ENCODE measurements at places on chromosomes 1 and 21.

DNA sequence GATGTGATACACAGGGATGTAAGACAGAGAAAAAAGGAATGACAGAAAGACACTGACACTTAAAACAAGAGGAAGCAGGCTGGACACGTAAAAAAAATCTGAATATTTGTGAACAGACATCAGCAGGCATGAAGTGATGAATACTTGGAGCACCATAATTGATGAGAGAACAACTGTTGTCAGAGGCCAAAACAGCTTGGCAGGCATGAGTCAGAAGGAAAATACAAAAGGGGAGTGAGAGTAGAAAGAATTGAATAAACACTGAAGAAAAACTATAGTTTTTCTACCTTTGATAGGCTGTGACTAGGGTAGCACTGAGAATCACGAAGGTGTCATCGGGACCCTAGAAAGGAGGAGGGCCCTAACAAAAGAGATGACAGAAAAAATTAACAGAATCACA lies 21.6 kb upstream of the GUCA2A start:
- no peak for DNase-seq

DNA sequence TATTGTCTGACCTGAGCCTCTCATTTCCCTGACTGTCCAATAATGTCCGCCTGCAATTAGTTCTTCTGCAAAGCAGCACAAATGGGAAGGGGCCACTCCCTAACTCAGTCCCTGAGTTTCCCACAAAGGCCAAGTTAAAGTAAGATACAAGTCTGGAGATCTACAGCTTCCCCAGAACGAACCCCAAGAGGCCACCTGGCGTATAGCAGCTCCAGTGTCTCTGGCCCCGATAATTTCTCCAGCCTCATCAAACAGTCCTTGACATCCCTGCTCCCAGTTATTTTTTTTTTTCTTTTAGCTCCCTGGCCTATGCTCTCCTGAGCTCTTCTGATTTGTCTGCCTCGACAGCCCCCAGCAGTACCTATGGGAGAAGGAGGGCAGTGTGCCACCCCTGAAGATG lies 8.1 kb upstream of the ACKR1 start:
- DNase-seq: no peak

DNA sequence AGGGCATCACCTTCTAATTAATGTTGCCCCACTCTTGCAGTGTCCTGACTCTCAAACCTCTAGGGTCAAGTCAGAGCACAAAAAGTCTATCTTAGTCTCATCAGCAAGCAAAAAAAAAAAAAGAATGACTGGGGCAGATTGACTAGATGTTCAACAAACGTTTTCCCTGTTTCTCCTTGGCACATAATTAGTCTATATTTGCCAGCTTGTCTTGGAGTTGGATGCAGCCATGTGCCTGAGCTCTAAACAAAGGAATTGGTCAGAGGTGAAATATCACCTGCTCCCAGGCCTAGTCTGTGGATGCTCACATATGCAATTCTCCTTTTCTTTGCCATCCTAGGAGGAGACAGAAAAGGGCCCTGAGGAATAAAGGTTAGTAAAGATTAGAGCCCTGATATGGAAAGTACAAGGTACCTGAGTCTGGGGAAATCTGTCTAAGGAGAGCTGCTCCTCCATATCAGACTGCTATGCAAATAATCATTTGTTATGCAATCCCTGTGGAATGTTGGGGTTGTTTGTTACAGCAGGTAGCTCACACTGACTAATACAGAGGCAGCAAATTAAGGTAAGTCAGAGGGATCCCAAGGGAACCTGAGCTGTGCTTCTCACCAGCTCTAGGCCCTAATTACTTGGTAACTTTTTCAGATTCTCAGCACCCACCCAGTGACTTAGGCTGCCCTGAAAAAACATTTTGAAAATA lies 130.8 kb downstream of the BRINP2 start:
- DNase-seq: no peak

GRCh38 chr1:61050541-61051442 lies 31.6 kb upstream of the NFIA start:
- no peak for DNase-seq

GRCh38 chr1:243493156-243494129 lies 237.6 kb downstream of the SDCCAG8 start:
- DNase-seq: no peak

DNA sequence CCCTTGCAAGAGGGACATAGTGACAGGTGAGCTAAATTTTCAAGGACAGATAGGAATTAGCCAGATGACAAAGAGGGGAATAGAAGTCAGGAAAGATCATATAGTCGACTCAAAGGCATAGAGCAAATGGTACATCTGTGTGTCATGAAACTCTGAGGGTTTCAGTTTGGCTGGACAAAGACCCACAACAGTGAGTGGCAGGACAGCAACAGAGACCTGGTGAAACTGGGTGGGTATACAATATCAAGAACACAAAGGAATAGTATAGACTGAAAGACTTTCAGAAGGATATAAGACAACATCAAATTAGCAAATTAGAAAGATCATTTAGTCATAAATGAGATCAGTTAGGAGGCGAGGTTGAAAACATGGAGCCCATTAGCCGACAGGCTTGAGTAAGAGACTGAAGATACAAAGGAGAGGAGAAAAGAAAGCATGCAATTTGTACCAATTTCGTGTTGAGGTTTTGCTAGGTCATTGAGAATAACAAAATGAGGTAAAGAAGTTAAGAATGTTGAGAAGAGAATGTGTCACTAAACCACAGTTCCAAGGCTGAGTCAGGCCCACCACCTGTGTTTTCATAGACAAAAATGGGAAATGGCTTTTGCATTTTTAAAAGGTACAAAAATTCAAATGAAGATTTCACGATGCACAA lies 213.8 kb downstream of the HHIPL2 start:
- no peak for DNase-seq

GRCh38 chr1:28091043-28091781 lies 2.8 kb upstream of the EYA3 start:
- peak; percentile 60 for DNase-seq

GRCh38 chr1:204692325-204692840 lies 6.8 kb upstream of the LRRN2 start:
- no peak for DNase-seq

- no peak for DNase-seq
Measured at GRCh38 chr1:8682573-8682972, 134.9 kb downstream of the RERE start.

DNA sequence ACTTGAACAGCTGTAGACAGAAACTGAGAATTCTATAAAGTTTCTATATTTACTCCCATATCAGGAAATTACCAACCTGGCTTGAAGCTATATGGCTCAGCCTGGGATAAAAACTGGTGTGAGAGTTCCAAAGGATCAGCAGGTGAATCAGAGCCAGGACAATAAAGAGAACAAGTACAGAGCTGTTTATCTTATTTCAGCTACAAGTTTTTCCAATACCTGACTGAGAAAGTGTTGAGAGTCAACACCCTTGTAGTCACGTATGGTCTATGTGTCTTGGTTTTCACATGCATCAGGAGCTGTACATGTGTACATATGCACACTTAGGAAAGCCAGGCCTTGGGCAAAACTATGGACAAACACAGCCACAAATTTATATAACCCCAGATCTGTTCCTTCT lies 40.7 kb upstream of the CXADR start:
- DNase-seq: no peak

- no peak for DNase-seq
Measured at GRCh38 chr1:231668826-231669225, 42.2 kb downstream of the DISC1 start.

DNA sequence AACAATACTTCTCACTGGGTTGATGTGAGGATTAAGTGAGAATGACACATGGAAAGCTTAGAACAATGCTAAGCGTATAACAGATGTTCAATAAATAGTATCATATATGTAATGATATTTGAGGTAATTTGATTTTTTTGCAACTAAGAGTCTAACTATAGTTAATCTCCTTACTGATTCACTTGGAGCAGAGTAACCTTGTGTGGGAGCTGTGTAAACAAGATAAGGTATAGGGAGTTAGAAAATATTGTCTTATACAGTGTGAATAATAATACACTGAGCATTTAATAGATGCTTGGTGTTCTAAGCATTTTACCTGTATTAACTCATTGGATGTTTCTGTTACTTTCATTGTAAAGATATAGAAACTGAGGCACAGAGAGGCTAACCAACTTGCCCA lies 15.9 kb downstream of the RALGPS2 start:
- no peak for DNase-seq

DNA sequence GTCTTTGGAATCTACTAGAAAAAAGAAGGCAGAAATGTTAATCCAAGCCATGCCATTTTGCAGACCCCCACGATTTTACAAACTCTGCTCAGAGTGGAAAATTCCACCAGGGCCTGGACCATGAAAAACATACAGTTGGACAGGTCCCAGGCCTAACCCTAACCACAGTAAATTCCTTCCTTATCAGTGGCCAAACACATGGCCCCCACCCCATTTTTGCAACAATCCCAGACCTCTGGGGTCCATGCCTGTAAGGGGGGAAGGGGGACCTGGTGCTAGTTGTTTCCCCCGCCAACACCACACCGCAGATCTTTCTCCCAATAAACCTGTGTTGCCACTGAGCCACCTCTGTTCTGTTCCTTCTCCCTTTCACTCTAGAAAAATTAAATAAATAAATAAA lies 1352.7 kb downstream of the AMY1C start:
- DNase-seq: no peak

GRCh38 chr1:37124501-37124900 lies 90.2 kb upstream of the GRIK3 start:
- no peak for DNase-seq

DNA sequence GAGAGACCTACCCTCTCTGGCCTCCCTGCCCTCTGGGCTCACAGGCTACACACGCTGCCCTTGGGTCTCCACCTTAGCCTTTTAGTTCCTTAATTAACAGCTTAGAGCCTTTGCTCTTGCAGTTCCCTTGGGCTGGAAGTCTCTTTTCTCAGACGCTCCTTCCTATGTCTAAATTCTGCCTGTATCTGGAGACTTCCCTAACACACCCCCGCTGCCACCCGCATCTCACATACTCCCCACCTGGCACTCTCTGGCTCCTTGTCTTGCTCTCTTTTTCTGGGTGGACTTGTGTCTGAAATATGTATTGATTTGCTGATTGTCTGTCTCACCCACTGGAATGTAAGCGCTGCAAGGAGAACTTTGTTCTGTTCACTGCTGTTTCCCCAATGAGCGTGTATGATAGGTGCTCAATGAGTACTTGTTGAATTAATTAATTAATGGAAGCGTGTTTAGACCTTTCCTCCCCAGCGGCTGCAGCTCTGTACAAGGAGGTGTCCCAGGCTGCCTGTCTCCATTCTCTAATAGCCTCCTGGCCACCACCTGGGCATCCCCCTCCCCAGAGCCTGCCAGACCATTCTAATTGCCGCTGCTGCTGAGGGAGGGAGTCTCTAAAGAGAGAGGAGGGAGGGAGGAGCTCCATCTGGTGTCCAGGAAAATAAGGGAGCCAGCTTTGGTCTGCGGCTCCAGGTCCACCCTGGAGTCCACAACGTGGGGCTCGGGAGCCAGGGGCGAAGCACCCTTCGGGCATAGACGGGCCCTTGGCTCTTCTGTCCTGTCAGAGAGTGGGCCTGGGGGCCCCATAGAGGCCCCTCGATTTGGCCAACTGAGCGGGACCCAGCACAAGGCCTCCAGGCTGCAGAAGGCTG lies 95.4 kb downstream of the RNF220 start:
- no peak for DNase-seq

DNA sequence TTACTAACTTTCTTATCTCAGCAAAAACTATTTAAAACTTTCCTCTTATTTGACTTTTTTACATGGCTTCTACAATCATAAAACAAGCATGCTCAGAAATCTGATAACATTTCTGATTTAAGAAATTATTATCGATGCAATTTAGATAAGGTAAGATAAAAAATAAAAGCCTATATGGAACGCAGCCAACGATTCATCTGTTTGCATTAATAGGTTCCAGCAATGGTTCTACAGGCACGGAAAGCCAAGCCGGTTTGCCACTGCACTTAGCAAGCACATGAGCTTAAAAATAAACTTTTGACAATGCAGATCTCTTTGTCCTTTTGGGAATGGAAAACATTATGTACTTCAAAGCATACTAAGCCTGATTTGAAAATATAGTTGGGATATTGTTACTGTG lies 77.5 kb upstream of the KCNK2 start:
- no peak for DNase-seq

DNA sequence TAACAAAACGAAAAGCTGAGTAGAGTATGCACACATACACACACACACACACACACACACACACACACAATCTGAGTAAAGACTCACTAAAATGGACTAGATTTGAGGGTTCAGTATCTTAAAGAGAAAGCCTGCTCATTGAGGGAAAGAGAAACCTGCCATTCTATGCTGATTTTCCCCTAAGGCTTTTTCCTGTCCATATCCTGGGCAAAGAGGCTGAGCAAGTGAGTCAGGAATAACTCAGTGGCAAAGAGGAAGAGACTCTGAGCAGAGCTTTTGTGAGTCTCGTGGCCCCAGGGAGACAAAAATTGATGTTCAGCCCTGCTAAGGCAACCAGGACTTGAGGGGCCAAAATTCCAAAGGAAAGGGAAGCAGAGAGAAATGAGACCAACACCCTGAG lies 37.3 kb upstream of the RUNX1 start:
- DNase-seq: no peak

- DNase-seq: no peak
Measured at GRCh38 chr1:70916034-70916427, 131.6 kb downstream of the PTGER3 start.

GRCh38 chr1:227940791-227941241 lies 6.9 kb downstream of the WNT9A start:
- DNase-seq: no peak

DNA sequence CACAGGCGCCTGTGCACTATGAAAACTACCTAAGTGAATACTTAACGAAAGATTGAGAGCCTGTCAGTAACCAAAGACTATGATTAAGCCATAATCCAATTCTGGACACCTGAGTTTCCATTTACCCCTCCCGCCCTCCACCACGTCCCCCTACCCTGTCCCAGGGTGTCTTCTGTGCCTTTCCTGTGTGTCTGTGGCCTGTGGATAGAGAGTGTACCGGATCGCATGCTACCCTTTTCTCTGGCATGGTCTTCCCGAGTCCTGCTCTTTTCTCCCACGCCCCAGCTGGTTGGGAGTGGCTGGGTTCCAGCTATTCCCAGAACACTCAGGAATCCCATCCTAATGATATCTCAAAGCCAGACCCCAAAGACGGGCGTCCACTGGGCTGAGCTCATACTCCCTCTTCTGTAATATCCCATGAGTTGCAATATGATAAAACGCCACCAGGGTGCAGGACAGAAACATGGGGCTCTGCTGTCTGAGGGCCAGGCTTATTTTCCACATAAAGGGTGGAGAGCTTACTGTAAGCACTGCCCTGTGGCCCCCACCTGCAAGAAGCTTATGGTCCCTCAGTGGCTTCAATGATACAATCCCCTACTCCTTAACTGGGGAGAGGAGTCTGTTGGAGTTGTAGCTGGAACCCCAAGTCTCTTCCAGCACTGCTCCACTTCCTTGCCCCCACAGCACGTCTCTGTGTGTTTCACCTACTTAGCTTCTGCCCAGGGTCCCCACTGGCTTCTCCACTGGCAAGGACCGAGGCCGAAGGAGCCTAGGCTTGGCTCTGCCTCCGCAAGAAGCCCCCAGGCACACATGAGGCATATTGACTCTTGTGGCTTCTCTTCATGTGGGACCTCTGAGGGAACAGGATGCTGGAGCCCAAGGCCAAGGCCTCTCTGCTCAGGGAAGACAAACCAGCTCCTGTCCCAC lies 17.6 kb upstream of the ALX3 start:
- no peak for DNase-seq

GRCh38 chr1:86865973-86866637 lies 47.8 kb downstream of the SELENOF start:
- DNase-seq: no peak

Data from stimulated activated CD4-positive, alpha-beta T cell treated with anti-CD3 and anti-CD28 coated beads, Interleukin-1b, Interleukin-23, amount 100 ng/mL, for 1 hour (primary cell).